ENCODE measurements at places on chromosomes 7 and 10.

DNA sequence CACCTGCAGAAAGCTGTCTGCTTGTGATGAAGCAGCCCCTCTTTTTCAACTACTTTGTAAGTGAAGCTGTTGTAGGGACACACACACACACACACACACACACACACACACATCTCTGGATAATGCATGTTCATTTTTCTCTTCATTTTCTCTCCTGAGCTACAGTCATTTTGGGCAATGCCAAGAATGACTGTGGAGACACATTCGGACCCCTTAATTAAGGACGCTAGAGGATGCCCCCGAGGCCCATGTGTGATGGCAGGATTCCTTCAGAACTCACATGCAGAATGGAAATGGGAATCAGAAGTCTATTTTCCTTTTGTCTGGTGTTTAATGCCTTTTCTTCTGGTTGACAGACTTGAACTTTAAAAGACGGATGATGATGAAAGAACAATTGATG is 56.6 kb downstream of the CLRN3 start:
- DNase-seq, result no peak

DNA sequence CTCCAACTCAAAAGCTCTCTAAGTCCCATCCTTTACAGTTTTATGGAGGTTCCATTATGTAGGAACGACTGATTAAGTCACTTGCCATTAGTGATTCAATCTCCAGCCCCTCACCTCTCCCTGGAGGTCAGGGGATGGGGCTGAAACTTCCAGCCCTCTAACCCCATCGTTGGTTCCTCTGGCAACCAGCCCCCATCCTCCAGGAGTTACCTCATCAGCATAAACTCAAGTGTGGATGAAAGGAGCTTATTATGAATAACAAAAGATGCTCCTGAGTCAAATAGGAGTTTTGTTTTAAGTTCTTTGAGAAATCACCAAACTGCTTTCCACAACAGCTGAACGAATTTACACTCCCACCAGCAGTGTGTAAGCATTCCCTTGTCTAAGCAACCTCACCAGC is 494.3 kb upstream of the AUTS2 start:
- DNase-seq, result no peak

- DNase-seq, result no peak
Observed at GRCh38 chr7:113548561-113548960, 370.2 kb downstream of the PPP1R3A start.

DNA sequence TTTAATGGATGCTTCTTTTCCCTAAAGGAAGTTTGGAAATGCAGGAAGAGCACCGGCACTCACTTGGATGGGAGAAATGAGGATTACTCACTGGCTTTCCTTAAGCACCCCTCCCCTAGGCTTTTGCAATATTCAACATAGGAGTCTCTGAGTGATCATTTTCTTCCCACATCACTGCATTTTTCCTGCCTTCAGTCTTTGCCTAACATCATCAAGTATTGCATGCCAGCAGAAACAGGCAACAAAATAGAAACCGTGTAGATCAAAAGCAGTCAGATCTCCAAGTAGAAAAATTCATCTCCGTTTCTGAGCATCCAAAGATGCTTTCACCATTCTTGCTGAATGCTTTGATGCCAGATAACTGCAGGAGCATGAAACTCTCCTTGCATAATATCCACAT is 119.9 kb downstream of the ADCYAP1R1 start:
- DNase-seq, result no peak

- DNase-seq, result peak; percentile 38
Observed at GRCh38 chr10:84267503-84268126, 22.8 kb downstream of the RGR start.

DNA sequence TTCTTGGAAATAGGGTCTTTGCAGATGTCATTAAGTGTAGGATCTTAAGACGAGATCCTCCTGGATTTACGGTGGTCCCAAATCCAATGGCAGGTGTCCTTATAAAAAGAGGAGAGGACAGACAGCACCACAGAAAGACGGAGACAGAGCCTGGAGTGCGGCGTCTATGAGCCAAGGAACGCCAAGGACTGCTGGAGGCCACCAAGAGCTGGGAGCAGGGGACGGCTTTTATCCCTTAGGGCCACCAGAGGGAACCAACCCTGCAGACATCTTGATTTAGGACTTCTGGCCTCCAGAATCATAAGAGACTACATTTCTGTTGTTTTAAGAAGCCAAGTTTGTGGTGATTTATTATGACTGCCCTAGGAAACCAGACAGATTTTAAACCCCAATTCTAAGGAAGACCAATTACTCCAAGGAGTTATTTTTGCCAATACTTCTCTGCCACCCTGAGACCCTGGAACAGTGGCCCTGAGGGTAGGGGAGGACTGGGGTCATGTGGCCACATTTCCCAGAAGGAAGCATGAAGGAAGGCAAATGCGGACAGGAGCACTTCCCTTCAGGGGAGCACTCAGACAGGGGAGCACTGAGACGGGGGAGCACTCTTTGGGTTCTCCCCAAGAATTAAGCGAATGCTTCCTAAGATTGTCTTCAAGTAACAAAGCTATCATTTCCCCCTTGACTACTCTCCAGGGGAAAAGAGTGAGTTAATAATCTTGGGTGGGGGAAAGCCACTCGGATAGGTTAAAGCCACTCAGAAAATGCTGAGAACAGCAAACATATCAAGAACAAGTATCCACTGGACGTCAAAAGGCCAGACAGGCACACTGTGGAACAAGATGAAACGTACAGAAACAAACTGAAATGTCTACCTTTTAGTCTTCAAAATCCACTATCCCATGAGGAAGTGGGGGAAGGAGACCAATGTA is 67.5 kb downstream of the CHST15 start:
- DNase-seq, result peak; percentile 25

- peak; percentile 16 for DNase-seq
Observed at GRCh38 chr10:98858525-98858924, 377.1 kb downstream of the HPSE2 start.

DNA sequence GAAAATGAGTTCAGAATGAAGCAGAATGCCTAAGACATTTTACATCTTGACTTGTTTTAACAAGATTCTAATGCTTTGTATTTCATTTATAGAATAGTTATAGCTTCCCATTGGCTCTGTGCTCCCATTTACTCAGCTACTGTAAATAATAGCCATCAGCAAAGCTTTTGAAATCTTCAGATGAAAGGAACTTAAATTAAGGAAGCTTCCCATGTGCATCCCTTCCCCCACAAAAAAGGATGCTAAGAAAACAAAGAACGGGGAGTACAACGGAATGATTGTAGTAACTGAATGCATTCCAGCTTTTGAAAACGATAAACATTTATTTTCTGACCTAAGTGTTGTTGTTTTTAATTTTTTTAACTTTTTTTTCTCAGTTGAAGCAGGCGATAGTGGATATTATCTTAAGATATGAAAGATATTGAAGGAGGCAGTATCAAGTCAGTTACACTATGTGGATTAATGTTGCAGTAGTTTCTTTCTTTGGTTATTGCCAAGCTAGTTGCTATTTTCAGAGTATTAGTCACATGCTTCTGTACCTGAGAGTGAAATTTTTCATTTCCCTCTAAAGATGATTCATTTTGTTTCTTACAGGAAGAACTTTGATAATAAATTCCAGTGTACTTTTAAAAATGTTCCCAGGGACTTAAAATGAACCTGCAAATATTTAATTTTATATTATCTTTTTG is 129.2 kb downstream of the KCND2 start:
- DNase-seq, result no peak

DNA sequence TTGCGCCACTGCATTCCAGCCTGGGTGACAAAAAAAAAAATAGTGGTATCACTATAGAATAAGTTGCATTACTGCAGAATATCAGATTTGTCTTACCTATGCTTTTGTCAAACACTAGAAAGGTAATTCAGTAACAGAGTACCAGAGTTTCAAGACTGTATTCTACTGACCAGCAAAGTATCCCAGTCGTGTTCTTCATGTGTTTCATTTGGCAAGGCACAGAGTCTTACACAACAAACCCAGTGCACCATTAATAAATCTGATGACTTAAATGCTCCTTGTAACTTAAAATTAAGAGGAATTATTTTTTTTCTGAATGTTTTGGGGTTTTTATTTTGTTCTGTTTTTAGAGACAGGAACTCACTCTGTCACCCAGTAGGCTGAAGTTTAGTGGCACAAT is 34.4 kb upstream of the PBLD start:
- DNase-seq, result no peak

DNA sequence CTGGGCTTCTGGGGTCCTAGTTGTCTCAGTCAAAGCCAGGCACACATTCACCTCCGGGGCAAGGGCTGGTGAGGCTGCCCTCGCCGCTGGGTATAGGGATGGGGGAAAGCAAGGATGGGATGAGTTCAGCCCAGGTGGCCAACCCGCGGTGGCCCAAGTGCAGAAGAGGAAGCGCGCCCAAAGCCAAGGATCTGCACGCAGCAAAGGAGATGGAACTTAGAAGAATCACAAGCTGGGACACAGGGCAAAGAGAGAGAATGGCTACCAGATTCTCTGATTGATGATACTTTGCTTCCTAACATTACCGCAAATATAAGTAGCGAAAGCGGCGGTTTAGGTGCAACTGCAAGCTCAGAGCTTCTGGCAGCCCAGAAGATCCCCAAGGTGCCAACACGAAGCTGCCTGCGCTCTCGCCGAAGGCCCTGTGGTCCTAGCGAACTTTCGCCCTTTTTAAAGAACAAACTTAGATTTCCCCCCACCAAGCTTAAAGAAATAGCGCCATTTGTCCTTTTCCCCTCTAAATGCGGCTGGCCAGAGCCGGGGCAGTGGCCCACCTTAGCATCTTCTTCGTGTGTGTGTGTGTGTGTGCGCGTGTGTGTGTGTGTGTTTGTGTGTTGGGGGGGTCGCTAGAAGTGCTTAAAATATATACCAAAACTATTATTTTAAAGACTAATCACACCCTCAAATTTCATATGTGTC is 927 bp upstream of the MKX start:
- DNase-seq, result no peak

DNA sequence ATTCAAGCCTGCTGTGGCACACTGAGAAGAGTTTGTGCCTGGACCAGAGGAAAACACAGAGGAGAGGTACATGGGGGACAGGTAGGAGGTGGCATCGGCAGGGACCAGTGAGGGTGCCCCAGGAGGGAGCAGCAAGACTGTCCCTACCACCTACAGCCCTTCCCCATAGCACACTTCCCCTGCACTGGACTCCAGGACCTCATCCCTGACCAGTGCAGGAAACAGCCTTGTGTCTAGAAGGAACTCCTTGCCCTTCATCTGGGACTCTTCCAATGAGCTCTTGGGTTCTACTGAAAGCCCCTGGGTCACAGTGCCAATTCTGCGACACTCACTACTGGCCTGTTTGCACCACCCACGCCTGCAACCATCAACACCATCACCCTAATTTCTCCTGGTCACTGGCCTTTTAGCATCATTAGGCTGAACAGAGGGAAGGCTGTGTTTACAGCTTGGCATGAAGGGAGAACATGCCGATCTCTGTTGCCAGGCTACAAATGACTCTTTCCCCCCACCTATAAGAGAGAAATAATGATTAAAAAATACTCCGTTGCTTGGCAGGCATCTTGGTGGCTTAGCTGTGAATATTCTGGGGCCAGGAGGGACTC is 371.9 kb upstream of the ZMIZ1 start:
- DNase-seq, result no peak

- DNase-seq, result peak; percentile 70
Observed at GRCh38 chr7:65251851-65252620, 121.6 kb upstream of the ZNF92 start.

DNA sequence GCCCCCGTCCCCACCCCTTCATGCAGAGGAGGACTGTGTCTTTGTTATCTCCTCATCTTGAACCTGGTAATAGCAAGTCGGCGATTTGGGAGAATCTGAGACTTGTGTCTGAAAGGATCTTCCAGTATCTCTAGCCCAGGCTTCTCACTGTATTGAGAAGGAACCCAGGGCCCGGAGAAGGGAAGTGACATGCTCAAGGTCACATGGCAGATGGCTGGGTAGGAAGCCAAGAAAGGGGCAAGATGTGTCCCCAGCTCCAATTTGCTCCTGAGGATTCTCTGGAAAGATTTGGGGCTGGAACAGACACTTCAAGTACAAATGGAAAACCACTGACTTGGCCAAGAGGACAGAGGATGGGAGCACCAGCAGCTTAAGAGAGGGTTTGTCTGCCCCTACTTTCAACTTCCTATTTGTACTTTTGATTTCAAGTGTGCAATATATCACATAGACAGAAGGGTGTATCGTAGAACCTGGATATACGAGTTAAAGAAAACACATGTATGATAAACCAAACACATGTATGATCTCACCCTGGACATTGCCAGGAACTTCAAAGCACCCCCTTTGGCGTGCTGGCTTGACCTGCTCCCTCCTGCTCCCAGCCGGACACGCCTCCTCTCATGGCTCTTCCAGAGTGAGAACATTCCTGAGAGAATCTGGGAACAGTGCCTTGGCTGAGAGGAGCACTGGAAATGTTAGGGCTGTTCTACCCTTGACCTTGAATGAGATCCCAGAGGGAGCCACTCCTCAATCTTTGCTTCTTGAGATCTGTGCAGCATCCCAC is 79.7 kb downstream of the CDH23 start:
- DNase-seq, result no peak

DNA sequence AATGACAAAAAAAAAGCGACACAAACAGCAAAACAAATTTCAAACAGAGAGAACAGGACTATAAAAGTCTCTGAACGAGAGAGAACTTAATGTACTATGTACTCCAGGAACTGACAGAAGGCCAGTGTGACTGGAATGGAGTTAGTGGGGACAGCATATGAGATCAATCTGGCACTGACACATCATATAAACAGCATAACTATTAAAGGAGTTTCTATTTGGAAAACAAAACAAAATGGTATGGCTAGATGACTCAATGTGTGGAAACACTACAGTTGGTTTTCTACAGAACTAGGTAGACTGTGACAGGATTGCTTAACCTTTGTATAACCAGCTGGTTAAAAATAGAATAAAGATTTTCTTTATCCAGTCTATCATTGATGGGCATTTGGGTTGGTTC is 232.9 kb upstream of the KAT6B start:
- peak; percentile 11 for DNase-seq

DNA sequence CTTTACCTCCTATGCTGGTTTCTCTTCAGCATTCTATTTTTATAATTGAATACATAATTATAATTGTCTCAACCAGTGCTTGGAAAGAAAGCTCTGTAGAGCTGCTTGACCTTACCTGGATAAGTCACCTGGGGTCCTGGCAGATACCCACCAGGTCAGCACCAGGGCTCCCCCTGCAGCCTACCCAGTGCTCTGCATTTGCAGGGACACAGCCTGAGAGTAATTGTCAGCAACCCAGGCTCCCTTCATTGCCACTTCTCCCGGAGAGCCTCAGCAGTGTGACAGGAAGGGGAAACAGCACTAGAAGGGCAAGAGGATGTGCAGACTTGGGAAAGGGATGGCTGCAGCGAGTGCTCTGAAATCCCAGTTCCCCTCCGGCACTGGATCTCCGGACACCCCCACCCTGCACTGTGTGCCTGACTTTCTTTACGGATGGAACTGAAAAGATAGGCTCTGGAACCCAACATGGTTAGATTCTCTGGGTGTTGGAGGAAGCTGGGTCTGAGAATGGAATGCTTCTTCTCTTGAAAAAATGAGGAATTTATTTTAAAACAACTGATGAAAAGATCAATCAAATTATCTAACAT is 11.4 kb upstream of the PAX4 start:
- peak; percentile 53 for DNase-seq

- DNase-seq, result no peak
Observed at GRCh38 chr10:33071857-33072256, 113.8 kb upstream of the ITGB1 start.

Data from NB4 (cell line).